ENCODE measurements at places on chromosomes 11 and 22. TPM values are rescaled to one million over a fixed set of nuclear protein-coding genes. Genes with fewer than 3 reads are reported as not detected.

DNA sequence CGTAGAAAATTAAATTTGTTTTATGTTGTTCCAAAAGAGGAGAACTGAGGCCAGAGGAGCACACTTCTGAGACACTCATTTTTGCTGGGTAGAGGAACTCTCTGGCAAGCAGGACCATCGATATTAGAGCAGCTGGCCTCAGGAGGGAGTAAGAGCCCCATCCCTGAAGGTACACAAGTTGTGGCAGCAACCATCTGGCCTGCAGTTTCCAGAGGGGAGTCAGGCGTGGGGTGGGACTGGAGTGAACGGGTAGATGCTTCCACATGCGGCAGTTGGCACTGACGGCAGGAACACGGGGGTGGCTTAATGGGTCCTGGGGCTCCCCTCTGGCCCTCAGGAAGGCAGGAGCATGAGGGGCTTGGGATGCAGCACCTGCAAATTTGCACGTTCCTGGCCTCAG lies 13.2 kb upstream of the SSTR3 start:
- no peak for DNase-seq

- DNase-seq, result peak; percentile 99
These were observed 1.5 kb upstream of the MALAT1 start for GRCh38 chr11:65497141-65498041.

DNA sequence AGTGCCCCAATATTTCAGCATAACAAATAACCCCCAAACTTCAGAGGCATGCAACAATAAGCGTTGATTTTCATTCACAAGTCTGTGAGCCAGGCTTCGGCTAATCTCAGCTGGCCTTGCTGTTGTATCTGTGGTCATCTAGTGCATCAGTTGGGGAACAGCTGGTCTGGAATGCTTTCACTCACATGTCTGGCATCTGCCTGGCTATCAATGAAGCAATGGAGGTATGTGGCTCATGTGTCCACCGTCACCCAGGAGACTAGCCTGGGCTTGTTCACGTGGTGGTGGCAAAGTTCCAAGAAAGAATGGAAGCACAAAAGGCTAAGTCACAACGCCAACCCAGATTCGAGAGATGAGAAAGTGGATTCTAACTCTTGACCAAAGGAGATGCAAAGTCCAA lies 304.8 kb upstream of the ISX start:
- DNase-seq, result no peak

DNA sequence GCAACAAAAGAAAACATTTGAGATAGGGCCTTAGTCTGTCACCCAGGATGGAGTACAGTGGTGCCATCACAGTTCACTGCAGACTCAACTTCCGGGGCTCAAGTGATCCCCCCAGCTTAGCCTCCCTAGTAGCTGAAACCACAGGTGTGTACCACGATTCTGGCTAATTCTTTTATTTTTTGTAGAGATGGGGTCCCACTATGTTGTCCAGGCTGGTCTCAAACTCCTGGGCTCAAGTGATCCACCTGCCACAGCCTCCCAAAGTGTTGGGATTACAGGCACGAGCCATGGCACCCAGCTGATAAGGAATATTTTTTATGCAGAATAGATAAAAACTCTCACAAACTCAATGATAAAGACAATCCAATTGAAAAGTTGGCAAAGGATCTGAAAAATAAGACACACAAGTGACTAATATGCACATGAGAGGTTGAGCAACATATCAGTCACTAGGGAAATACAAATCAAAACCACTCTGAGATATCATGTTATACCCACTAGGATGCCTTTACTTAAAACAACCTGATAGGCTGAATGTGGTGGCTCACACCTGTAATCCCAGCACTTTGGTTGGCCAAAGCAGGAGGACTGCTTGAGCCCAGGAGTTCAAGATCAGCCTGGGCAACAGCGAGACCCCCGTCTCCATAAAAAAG lies 33.9 kb upstream of the CLTCL1 start:
- DNase-seq, result no peak

- peak; percentile 92 for DNase-seq
These were observed 1.4 kb downstream of the TSPAN4 start for GRCh38 chr11:843818-844692.

DNA sequence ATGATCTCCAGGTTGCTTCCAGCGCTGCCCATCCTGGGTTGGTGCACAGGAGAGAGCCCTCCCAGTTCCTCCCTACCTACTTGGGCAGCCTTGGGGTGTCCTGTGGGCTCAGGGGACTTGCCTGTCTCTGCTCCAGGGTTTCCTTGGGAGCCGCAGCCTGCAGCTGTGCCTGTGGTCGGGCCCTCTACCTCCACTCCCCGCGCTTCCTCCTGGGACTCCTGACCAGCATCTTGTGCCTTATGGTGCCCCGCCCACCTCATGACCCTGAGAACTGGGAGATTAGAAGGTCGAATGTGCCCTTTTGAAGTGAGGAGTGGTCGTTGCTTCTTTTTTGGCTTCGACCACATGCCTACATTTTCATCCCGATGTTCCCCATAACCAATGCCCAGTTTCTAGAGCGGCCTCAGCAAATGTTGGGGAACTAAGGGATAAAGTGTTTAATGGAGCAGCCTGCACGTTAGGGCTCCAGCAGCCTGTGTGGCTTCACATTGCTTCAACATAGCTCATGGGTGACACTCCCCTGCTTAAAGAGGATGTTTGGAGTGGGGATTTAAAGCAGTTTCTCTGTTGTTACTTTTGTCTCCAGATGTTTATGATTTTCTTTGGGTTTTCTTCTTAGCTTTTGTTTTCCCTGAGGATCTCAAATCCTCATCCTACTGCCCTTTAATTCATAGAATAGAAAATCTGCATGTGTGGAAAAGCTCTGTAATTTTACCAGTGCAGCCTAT lies 248.8 kb downstream of the TBC1D22A start:
- no peak for DNase-seq

DNA sequence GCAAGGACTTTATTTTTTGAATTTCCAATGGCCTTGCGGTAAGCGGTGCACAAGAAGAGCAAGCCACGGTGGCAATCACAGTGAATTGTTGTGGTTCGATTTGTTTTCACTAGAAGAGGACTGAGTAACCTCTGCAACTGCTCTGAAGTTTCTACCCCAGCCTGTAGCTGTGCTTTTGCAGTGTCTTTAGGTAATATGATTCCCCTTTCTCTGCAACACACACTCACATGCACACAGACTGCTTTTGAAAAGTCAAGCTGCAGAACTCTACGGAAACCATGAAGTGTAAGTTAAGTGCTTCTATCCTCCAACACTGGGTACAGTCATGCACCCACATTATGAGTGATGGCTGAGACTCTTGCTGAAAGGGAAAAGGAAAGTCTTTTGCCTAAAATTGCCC lies 38.4 kb downstream of the CD44 start:
- DNase-seq, result no peak

GRCh38 chr11:80727315-80727714 lies 1286.5 kb upstream of the TENM4 start:
- DNase-seq, result no peak

DNA sequence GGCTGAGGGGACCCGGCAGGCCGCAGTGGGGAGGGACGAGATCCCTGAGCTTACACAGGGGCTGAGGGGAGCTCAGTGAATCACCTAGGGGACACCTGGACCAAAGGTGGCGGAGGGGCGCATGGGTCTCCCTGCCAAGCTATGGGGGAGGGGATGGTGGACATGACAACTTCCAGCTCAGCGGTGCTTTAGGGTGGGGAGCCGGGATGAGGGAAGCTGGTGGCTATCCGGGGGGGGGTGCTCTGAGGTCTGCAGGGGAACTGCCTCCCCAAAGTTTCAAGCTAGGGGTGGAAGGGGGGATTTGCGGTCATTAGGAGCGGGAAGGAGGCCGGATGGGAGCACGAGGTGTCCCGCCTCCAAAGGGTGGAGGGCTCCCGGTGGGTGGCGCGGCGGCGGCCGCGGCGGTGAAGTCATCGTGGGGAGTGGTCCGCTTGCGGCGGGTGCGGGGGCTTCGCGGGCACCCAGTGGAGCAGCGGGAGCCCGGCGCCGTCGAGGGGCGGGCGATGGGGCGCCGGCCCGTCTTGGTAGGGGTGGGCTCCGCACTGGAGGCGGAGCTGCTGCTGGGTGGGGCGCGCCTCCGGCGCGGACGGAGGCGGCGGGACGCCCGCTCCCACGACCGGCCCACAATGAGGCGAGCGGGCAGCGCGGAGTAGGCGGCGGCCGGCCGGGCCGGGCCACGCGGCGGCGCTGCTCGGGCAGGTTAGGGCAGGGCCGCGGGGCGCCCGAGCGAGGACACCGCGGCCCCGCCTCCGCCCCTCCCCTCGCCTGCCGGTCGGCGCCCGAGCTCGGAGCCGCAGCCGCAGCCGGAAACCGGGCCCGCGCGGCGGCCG lies at the start of gene MICALL1:
Gene MICALL1, plus strand, starts transcription at position 764 of the 830 bp plus-strand sequence. CDS start 126 bp downstream, outside the sequence.
- peak; percentile 76 for DNase-seq

GRCh38 chr11:18844753-18845367 lies 53.3 kb upstream of the PTPN5 start:
- DNase-seq, result no peak

DNA sequence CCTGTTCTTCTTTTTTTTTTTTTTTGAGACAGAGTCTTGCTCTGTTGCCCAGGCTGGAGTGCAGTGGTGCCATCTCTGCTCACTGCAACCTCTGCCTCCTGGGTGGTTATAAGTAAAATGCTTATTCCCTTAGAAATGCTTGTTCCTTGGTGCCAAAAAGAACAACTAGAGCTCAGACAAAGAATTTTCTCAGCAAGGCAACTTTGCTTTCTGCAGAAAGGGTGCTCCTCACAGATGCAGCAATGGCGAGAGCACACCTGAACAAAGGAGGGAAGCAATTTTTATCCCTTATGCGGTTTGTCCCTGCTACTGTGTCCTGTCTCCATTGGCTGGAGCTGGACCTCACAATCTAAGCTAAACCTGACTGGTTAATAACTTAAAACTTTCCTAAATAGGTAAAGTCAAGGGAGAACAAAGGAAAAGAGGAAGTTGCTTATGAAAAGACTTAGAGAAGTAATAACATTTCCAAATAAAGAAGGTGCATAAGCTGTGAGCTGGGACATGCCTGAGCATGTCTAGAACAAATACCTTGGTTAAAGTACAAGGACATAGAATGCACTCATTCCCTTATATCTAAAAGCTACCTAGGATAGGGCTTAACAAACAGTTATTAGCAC lies 90.0 kb upstream of the PRR5 start:
- no peak for DNase-seq

GRCh38 chr22:26238596-26238995 lies 69.3 kb downstream of the SEZ6L start:
- no peak for DNase-seq

- no peak for DNase-seq
These were observed 72.2 kb downstream of the RBMXL2 start for GRCh38 chr11:7160814-7161489.

DNA sequence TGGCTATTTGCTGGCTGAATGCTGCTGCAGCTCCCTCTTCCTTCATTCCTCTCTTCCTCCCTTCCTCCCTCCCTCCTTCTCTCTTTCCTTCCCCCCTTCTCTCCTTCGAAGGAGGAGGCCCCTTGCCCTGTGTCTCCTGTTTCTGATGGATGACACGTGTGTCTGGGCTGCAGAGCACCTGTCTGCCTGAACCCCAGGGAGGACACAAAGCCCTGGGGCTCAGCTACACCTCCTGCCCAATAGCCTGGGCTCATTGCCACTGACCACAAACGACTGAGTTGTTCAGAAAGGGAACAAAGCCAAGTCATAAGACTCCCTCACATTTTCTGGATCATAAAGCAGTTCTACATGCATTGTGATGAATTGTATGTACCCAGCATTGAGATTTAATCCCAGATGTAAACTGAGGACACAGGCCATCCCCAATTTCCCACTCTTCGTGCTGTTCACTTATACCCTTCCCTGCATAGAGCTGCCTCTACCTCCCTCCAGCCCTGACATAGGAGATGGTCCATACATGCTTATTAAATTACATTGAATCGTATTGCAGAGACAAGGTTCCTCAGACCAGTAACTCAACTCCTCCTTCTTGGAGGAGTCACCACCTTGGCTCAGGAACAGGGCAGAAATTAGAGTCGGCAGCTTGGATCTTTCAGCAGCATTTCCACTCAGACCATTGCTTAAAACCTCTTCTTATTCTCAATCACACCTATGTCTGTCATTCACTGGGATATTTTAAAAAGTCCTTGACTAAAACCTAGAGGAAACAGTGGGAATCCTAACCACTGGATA lies 1.2 kb downstream of the CSRP3 start:
- DNase-seq, result no peak

GRCh38 chr11:111135101-111135500 lies 110.4 kb upstream of the POU2AF2 start:
- no peak for DNase-seq

DNA sequence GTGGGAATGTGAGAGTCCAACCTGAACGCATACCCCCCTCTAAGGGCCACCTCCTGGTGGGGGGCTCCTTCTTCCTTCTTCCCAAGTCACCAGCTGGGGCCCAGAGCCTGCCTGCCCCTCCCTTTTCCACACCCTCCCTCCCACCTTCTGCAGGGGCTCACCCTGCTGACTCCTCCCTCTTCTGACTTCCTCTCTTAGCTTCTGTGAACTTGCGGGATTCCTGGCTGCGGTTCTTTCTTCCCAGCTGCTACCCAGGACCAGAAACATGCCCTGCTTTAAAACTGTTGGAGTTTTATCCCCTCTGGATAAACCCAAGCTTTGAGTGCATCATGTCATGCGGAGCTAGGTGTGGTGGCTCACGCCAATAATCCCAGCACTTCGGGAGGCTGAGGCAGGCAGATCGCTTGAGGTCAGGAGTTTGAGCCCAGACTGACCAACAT lies 10.2 kb downstream of the LRRC74B start:
- DNase-seq, result no peak

GRCh38 chr22:25137577-25138525 lies 61.8 kb upstream of the CRYBB3 start:
- DNase-seq, result no peak

DNA sequence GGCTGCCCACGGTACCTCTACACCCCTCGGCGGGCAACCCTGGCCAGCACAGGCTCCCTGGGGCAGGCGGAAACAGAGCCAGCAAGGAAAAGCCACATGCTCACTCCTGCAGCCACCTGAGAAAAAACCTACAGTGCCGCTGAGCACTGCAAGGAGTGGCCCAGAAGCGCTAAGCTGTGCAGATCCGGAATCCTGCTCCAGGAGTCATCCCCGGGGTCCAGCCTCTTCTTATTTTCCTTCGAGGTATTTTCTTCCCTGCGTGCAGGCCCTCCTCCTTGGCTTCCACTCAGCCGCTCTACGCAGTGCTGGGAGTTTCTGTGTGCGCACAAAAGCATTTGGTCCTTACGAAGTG lies 81.0 kb downstream of the TRMU start:
- no peak for DNase-seq

DNA sequence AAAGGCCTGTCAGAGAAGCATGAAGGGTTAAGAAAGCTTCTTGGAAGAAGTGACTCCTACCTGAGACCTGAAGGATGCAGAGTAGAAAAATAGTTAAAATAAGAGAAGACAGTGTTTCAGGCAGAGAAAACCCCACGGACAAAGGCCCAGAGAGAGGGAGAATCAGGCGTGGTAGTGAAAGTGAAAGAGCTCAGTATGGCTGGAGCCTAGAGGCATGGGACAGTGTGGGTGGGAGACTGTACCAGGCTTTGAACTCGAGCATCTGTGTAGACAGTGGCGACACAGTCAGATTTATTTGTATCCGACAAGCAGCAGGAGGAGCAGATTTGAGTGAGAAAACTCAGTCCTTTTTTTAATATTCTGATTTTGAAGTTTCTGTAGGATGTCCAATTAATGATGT lies 360.0 kb downstream of the OPCML start:
- no peak for DNase-seq

Gene GLYAT
- not detected for total RNA-seq

Gene KRTAP5-7
- not detected for total RNA-seq

Gene ART1
- total RNA-seq, result 0.58 TPM

Gene TNNT3
- 30.7 TPM for total RNA-seq

All from left ventricle myocardium inferior (tissue), 1 donor.